DMS 273 treated with DMSO at 0.1 percent for 48 hours (cell line): ENCODE measurements at places on chromosomes 5 and 9.

GRCh38 chr9:136268318-136268717, 22.7 kb upstream of the QSOX2 start:
- DNase-seq = no peak

- DNase-seq = no peak
These were observed 6.5 kb downstream of the PMPCA start for GRCh38 chr9:136416914-136417313.

- DNase-seq = no peak
These were observed 216.6 kb downstream of the TLE1 start for GRCh38 chr9:81472701-81473100.

DNA sequence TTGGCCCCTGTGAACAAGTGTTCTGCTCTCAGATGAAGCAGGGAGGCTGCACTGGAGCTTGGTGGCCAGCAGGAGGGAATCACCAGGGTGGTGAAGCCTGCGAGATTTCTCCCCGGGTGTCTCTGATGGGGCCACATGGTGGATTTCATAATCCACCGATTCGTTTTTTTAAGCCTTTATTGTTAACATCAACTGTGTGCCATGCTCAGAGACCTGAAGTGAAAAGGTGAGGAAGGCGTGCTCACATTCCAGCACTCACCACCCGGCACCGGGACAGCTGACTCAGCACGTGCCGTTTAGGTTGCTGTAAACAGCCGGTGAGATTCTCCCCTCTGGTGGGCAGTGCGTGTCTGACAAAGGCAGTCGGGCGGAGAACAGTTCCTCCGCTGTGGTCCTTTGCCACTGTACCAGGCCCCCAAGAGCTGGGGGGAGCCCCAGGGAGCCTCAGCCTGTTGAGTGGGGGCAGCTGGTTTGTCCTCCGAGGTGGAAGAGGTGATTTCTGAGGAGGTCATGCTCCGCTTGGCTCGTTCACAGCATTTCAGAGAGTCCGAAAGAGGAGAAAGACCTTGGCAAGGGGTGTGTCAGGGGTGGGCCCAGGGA, 12.7 kb upstream of the AHRR start:
- no peak for DNase-seq

GRCh38 chr5:27015758-27016157, 22.6 kb downstream of the CDH9 start:
- DNase-seq = no peak

DNA sequence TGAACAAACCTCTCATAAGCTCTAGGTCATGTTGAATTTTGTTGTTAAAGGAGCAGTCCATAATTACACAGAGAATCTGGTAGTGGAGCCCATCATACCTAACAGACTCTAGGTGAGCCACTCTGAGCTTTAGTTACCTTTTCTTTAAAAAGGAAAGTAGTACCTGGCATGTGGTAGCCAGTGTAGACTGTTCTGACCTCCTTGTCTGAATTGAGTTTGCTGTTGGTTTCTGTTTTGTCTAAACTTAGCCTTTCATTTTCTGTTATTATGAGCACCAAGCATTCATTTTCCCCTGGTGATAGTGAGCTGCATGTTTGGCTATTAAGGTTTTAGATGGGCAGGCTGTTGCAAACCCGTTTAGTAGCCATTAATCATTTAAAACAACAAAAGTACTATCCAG, 112.2 kb downstream of the MAST4 start:
- no peak for DNase-seq

DNA sequence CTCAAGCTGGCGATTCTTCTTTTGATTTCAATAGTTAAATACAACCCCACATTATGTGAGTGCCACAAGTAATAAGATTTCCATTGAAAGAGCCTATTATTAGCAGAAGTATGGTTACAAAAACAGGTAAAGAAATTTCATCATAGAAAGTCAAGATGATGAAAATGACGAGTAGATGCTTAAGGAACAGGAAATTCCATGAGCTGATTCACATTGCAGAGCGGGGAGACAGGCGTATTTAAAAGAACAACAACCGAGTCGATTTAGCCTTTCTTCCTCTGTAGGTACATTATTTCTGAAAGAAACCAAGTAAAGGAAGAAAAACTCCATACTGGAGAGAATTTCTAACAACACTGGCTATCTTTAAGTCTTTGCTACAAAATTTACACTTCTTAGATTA, 310.4 kb downstream of the SLF1 start:
- DNase-seq = no peak

DNA sequence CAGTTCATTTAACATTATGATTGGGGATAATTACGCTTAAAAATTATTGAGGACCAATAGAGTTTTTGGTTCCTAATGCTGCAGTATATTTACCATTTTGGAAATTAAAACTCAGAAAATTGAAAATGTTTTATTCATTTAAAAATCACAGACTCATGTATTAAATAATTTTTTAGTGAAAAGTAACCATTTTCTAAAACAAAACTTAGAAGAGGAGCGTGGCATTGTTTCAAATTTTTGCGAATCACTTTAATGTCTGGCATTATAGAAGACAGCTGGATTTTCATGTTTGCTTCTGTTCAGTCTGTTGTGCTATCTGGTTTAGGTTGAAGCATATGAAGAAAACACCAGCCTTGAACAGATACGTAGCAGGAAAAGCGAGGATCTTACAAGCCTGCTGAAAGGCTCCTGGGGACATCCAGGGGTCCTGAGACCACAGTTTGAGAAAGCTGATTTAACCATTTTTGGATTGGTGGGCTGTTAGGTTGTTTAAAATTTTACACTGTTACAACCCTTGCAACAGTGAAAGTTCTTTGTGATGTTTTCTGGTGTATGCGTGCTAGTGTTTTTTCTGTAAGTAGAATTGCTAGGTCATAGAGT, 1.6 kb downstream of the ZFYVE16 start:
- peak; percentile 16 for DNase-seq

DNA sequence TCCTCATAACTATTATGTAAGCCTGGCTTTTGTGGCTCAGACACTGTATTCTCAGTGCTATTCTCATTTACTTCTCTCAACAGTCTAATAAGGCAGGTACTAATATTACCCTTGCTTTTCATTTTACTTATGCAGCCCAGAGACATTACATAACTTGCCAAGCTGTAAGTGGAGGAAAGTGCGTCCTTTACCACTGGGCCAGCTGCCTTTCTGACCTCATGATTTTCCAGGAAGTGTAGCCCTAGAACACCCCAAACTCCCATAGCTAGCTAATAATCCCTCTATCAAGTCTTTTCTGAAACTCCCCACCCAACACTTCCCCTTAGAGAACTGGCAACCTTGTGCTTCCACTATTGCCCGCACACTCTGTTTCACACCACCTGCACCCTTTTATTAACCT, 192.9 kb upstream of the HMHB1 start:
- DNase-seq = no peak

GRCh38 chr9:86168256-86168655, 68.9 kb upstream of the GOLM1 start:
- no peak for DNase-seq

DNA sequence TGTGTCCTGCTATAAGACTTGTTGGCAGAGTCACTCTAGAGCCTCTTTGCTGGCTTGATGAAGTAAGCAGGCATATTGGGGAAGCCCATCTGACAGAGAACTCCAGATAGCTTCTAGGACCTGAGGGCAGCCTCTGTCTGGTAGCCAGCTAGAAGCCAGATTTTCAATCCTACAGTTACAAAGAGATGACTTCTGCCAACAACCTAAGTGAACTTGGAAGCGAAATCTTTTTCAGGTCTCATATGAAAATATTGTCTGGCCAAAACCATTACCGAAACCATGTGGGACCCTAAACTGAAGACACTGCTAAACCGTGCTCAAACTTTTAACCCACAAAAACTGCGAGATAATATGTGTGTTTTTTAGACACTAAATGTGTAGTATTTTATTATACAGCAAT, 140.9 kb downstream of the MRPS30 start:
- DNase-seq = no peak

GRCh38 chr5:76041863-76042262, 41.3 kb upstream of the SV2C start:
- DNase-seq = no peak

- DNase-seq = no peak
These were observed 2.8 kb downstream of the ST6GALNAC6 start for GRCh38 chr9:127896395-127897192.

DNA sequence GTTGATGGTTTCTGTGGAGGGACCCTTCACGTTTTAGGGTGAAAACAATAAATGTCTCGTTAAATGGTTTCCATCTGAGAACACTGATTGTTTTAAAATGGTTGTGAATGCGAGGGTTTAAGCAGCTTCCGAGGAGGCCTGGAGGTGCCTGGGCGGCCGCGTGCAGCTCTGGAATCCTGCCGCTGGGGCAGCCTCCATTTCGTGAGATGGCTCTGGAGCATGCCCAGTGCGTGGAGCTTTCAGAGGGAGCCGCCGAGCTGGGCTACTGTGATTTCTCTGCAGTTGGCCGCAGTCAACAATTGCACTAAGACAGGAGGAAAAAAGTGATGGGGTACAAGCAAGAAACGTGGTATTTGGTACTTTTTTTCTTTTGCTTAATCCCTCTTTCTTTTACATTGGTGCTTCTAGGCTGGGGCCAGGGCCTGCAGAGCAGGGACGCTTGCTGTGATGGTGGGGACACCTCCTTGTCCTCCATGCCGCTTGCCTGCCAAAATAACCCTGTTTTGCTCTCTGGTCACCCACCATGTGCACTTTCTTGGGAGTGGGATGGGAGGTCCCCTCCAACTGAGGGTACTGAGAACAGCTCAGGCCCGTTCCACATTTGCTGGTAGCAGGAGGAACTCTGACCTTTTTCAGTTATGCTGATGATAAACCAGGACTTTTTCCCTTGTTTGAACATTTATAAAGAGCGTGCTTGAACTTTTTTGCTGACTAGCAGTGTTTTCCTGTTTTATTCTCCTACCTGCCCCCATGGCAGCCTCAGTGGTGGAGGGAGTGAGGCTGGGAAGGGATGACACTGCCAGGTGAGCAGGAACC, 47.1 kb downstream of the EHMT1 start:
- DNase-seq = no peak

DNA sequence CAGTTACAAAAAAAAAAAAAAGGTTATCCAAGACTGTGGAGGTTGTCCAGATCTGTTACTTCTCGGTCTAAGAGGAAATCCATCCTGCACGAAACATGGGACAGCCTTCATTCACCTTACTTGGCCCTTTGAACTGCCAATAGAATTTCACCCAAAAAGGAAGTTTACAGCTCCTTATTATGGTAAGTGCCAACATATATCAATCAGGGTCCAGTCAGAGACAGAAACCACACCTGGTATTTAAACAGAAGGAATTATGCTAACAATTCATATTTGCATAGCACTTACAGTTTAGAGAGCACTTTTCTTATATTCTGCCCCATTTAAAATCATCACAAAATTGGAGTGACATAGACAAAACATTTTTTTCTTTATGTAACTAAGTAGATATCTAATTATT, 93.6 kb upstream of the PTPN3 start:
- DNase-seq = no peak

DNA sequence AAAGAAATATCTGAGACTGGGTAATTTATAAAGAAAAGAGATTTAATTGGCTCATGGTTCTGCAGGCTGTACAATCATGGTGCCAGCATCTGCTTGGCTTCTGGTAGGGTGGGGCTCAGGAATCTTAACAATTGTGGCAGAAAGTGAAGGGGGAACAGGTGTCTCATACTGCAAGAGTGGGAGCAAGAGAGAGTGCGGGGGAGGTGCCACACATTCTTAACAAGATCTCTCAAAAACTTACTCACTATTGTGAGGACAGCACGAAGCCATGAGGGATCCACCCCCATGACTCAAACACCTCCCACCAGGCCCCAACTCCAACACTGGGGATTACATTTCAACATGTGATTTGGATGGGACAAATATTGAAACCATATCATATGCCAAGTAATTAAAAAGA, 70.1 kb upstream of the PANK3 start:
- no peak for DNase-seq

DNA sequence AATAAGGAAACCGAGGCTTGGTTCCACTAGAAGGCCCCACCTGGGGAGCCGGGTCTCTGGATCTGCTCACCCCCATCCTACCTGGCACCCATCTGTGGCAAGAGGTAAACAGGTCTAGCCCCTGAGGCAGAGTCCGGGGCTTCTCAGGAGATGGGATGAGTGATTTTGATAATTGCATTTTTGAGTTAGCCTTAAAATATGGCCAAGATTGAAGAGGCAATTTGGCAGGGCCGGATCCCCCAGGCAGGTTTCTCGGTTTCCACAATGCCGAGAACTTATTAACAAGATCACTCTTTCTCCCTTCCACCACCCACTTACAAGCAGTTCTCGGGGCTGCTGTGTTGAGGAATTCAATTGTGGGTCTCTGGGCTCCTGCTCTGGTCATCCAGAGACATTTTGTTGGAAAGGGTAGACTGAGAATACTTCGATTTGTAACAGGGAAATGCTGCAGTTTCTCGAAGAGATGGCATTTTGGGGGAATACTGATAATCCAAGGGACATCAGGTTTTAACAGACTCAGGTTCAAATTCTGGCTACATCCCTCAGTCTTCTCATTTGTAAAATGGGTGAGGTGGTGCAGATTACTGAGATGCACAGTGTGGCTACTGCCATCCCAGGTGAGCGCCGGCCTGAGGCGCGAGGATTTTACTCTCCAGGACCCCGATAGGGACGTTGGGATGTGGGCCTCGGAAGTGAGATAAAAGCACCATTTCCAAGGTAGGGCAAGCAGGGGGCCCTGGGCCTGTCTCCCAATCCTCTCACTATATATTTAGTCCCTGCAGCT, 194.2 kb downstream of the CDK5RAP2 start:
- no peak for DNase-seq

GRCh38 chr9:76595645-76596044, 136.7 kb downstream of the GCNT1 start:
- no peak for DNase-seq

- DNase-seq = no peak
These were observed 167.6 kb upstream of the MSX2 start for GRCh38 chr5:174556756-174557155.

GRCh38 chr5:57004800-57005199, 52.9 kb upstream of the MIER3 start:
- no peak for DNase-seq

GRCh38 chr5:34718516-34718915, 62.4 kb downstream of the RAI14 start:
- DNase-seq = no peak

DNA sequence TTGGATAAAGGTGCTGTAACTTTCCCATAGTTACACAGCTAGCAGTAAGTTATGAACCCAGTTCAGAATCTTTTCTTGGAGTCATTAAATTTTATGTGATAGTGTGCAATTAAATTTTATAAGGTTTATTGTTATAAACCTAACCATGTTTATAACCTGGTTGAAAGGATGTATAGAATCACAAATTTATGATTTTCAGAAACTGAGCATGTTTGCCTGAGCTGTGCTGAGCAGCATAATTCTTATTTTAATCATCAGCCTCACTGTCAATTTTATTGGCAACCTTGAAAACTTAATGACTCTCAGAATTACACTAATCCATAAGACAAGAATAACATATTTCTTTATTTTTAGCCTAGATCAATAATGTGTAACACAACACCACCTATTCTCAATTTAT, 46.9 kb downstream of the ADAMTS19 start:
- no peak for DNase-seq

- DNase-seq = no peak
These were observed 116.9 kb upstream of the KLF9 start for GRCh38 chr9:70531311-70531710.
